ENCODE measurements at places on chromosomes 1 and 21.
A peak's percentile ranks its signal among the peaks of the same experiment; 100 is the strongest.

DNA sequence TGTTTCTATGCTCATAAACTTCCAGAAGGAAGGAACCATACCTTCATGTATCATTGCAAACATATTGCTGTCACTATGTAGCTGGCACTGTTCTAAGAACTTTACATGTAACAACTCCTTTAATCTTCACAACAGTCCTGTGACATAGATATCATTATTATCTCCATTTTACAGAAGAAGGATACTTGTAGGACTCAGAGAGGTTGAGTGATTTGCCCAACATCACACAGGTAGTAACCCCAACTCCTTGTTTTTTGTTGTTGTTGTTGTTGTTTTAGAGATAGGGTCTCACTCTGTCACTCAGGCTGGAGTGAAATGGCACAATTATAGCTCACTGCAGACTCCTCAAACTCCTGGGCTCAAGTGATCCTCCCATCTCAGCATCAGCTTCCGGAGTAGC, 7.6 kb upstream of the TRIT1 start:
- no peak for DNase-seq

GRCh38 chr1:62109124-62109523, 85.5 kb upstream of the L1TD1 start:
- DNase-seq, result no peak

DNA sequence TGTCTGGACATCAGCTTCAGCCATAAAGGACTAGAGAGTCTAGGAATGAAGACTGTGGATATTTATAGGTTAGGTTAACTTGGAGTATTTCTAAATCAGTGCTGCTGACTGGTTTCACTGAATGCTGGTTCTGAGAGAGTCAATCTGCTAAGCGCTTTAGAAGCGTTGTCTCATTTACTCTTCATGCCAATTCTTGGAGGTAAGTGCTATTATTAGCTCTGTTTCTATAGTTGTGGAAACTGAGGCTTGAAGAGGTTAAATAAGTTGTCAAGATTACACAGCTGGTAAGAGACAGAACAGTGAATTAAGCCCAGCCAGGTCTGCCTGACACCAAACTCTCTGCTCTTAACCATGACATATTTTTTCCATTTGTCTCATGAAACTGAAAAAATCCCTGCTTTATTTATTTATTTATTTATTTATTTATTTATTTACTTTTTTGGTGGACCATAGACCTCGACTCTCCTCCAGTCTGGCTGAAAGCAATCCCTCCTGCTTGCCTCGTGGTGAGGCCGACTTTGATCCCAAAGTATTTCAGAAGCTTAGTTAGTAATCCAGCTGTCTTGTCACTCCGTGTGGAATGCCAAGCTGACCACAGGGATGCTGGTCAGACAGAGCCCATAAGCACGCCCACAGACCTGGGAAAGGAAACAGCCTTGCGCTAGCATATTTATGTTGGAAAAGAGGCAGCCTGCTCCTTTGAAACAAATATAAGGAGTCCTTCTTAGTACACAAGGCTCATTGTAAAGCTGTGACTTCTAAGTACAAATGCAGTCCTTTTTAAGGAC, 16.9 kb downstream of the NTMT2 start:
- DNase-seq, result no peak

DNA sequence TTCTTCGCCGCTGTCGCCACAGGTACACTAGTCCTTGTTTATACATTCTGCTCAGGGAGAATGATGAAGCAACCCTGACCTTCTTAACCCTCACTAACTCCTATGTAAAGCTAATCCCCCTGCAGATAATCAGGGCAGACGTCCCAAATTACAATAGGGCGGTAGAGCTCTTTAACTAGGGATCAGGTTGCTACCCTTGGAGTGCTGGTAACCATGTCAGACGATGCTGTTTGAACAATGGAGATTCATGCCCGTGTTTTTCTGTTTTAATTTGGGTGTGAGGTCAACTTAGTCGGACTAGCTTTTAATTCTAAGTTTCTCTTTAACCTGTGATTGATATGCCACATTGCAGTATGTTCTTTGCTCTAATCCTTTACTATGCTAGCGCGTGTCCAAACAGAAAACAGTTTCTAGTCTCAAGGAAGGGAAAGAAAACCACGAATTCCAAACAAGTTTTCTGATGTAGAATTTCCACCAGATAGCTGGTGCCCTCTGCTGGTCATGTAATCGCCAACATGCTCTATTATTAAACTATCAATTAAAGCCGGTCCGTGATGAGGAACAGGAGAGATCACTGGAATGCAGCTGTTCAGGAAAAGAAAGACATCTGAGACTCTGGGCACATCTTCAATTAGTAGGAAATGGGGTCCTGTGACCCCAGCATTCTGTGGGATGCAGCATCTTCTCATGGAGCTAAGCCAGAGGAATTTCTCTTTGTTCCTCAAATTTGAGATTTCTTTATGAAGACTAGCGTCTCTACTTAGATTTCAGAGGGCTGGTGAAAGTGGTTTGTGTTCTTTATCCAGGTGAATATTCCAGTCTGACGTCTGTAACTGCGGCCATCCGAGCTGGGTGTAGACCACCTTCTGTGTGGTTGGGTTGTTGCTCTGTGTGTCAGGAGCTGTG, 18.3 kb upstream of the VAMP3 start:
- peak; percentile 49 for DNase-seq

DNA sequence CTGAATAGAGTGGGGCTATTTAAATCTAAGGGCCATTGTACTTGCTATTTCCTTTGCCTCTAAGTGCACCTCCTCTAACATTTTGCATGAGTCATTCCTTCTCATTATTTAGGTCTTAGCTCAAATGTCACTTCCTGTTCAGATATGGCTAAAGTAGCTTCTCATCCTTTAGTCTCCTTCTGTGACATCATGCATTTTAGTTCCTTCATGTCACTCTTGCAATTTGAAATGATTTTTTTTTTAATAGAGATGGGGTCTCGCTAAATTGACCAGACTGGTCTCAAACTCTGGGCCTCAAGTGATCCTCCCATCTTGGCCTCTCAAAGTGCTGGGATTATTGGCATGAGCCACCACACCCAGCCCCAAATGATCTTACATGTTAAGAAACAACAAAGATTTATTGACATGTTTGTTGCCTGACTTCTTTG, 6.6 kb downstream of the TBX19 start:
- no peak for DNase-seq

DNA sequence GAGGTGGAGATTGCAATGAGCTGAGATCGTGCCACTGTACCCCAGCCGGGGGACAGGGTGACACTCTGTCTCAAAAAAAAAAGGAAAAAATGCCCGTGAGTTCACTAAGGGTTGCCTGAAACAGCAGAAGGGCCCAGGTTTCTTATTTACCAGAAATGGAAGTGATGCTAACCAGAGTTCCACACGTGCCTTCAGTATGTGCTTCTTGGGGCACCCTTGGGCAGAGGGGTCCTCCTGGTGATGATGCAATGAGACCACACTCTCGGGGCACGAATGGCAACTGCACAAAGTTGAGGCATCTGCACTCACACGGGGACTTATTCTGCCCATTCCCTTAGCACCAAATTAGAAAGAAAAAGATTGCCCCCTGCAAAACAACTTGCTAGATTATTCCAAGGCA, 29.2 kb downstream of the OLIG1 start:
- DNase-seq, result no peak

DNA sequence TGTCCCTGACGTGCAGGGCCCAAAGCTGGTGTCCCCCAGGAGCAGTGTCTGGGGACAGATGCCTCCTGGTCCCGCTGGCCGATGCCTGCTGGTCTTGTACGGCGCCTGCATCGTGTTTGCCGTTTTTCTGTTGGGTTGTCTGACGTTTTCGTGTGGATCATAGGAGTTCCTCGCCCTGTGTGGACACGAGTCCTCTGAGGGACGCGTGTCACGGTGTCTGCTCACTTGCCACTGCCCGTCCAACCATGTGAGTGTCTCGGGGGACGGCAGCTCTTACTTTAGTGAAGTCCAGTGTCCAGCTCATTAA, 7.4 kb downstream of the MIB2 start:
- no peak for DNase-seq

GRCh38 chr21:36980280-36981048, 14.0 kb upstream of the HLCS start:
- DNase-seq, result peak; percentile 20

DNA sequence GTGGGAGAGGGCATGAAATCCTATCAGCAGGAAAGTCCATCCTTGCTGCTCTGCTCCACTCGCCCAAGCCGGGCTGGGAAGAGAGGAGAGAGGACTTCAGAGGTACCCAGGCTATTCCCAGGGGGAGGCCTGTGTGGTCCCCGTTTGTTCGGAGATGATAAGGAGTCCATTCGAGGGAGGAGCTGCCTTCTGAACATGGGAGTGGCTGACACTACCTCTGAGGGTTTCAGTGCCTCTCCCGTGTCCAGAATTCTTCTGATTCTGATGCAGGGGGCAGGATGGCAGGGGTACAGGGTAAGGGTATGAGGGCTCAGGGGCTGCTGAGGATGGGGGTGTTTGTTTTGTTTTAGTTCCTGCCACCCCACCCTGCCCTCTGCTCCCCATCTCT, 40.4 kb downstream of the BACE2 start:
- DNase-seq, result no peak

Data from progenitor cell of endocrine pancreas (in vitro differentiated cells).